ENCODE measurements at places on chromosomes 2 and 18. TPM values are rescaled to one million over a fixed set of nuclear protein-coding genes. Genes with fewer than 3 reads are reported as not detected.

DNA sequence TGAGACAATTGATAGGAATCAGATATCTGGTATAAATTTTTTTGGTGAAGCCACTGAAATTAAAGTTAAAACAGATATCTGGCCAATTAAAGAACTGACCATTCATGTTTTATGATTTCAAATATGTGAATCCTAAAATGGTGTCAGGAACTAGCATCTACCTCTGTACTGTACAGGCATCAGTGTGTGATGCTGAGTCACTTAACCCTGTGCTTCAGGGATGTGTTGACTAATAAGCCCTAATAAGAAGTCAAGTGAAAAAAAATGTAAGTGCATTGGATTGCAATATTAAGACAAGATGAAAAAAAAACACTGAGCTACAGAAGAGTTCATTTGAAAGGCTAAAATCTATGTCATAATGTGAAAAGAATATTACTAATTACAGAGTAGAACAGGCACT is 9.1 kb upstream of the UNC80 start:
- ATAC-seq, result no peak

- no peak for ATAC-seq
Observed at GRCh38 chr18:45505497-45506206, 109.6 kb upstream of the SLC14A2 start.

- no peak for ATAC-seq
Observed at GRCh38 chr18:36461551-36461987, 164.1 kb downstream of the FHOD3 start.

- no peak for ATAC-seq
Observed at GRCh38 chr2:96903318-96903717, 33.4 kb upstream of the SEMA4C start.

- ATAC-seq, result no peak
Observed at GRCh38 chr18:35091841-35092240, 50.6 kb downstream of the MAPRE2 start.

Gene FRZB
- 8.5 TPM for total RNA-seq

DNA sequence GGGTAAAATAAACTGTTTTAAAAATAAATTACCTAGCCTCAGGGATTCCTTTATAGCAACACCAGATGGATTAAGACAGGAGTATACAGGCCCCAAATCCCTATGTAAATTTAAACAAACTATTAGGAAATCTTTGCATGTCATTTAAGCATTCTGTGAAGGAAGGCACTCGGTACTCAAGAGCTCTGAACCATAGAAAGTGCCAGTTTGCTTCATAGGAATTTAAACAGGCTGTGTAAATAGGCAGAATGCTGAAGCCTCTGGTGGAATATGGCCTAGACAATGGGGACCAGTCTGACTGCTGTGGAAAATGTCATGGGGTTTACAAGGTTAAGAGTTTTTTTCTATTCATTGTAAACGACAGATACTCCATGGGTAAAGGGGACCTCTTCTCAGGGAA is 377.4 kb downstream of the DLGAP1 start:
- no peak for ATAC-seq

Gene FAM228A
- 1.6 TPM for total RNA-seq

- ATAC-seq, result no peak
Observed at GRCh38 chr2:73255907-73256617, 22.0 kb downstream of the CCT7 start.

DNA sequence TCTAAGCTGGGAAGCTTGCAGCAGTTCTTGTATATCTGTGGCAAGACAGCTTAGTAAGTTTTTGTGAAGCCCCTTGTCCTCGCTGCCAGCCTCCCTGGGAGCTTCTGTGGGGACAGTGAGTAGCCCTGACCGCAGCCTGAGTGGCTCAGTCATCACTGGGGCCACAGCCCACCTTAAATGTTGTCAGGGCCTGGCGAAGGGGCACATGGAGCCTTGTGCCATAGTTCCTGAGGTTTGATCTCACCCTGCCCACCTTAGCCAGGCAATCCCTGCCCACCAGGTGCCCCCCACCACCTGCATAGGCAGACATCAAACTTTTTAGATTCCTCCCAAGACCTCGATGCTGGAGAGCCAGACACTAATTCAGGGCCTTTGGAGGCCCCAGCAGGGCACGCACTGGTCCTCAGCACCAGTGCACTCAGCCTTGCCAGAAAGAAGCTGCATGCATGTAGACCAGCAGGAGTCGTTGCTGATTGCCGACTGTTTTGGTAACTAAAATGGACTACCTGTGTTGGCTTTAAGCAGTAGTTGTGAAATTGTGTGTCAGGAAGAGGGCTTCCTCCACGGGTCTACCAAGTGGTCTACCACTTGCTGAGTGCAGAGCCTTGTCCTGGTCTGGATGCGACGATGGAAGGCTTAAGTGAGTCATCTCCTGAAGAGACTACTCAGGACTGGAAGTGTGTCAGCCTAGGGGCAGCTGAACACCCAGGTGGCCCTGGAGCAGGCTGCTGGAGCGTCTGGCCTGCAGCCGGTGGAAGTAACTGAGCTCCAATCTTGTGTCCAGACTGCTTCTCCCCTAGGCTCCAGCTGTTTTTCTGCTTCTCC is 233.1 kb downstream of the SEPTIN10 start:
- ATAC-seq, result no peak

Gene SERPINB10
- total RNA-seq, result not detected

DNA sequence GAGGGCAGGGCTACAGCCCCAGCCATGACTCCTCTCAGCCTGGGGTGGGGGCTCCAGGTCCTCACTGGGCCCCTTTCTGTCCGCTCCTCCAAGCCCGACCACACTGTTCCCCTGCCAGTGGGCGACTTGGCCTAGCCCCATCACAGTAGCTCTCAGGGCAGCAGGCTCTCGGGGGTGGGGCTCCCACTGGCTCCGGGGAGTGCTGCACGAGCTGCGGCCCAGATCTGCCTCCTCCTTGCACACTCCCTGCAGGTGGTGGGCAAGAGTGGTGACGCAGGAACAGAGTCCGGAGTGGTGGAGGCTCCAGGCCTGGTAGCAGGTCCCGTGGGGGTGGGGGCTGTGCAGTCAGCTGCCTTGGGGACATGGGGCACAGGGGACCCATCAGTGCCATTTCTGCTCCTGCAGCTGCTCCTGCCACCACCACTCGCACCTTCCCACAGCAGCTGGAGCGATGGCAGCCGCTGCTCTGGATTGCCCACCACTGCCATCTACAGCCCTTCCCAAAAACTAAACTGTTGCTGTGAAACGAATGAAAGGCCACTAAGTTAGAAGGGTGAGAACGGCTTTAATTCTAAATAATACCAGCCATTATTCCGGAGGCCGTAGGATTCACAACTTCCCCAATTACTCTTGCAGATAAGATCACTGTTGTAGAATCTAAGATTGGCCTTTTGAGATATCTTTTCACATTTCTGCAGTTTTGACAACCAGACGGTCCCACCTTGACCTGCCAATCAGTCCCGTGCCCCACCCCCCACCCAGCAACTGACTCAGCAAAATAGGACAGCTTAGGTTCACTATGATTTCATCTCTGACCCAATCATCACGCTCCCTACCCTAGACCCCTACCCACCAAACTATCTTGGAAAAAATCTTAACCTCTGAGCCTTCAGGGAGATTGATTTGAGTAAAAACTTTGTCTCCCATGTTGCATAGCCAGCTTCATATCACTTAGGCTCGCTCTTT is 530.2 kb downstream of the DCC start:
- no peak for ATAC-seq

- ATAC-seq, result no peak
Observed at GRCh38 chr2:159010340-159010739, 41.9 kb downstream of the TANC1 start.

DNA sequence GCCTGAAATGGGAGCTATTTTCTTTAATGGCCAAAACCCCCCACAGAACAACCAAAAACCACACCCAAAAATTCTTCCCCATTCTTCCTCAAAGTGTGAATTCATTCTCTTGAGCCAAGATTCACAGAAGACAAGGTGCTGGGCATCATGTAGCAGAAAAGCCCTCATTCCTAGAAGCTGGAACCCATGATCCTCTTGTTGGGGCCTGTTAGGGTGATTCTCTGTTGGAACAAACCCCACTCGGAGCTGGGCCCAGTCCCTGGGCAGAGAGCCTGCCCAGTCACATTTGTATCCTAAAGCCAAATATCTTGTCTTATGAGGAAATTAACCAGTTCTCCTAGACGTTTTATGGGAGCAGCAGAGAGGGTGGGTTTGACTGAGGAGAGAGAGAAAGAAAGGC is 22.8 kb upstream of the VPS4B start:
- no peak for ATAC-seq
